ENCODE measurements at places on chromosomes 5 and 9.

DNA sequence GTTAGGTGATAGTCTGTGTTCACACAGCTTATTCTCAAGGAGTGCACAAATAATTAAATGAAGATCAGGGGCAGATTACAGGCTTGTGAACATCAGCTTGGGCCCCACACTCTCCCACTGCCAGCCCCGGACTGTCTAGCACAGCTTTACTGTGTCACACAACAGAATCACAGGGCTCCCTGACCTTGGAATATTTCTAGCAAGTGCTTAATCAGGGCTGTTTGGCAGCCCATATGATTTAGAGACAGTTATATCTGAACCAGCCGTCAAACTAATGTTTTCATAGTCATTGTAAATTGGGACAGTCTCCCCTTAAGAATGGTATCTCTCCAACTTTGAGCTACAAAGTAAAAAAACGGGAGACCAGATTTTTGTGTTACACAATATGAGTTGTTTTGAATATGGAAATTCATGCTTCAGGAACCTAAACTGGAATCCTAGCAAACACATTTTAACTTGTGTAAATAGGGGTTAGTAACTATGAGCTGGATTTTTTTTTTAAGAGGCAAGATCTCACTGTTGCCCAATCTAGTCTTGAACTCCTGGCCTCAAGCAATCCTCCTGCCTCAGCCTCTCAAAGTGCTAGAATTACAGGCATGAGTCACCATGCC, 517.6 kb downstream of the BNC2 start:
- DNase-seq, result no peak

- no peak for DNase-seq
These were observed 326.7 kb downstream of the ASTN2 start for GRCh38 chr9:117088140-117088539.

- no peak for DNase-seq
These were observed 4.7 kb upstream of the TNIP1 start for GRCh38 chr5:151085517-151086041.

DNA sequence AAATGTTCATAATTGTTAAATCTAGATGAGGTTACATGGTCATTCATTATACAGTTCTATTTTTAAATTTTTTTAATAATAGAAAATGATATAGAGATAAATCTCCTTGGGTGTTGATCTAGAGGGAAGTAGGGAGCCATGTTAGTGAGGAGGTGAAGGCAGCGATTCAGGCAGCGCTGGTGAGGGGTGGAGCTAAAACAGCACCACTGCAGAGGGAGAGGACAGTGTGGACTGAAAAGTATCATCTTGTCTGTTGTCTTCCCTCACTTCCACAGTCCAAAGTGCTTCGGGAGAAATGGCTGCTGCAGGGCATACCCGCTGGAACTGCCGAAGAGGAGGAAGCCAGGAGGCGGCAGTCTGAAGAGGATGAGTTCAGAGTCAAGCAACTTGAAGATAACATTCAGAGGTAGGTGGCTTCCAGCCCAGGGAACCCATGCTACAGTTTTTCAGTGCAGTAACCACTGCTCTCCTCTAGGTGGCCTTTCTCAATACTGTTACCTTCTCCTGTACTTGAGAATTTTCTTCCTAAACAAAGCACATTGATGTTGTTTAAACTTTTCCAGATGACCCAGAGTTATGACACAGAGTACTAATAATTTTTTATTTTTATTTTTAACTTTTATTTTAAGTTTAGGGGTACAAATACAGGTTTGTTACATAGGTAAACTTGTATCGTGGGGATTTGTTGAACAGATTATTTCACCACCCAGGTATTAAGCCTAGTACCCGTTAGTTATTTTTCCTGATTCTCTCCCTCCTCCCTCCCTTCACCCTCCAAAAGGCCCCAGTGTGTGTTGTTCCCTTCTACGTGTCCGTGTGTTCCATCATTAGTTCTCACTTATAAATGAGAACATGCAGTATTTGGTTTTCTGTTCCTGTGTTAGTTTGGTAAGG, 100.5 kb downstream of the PALM2AKAP2 start:
- peak; percentile 68 for DNase-seq

DNA sequence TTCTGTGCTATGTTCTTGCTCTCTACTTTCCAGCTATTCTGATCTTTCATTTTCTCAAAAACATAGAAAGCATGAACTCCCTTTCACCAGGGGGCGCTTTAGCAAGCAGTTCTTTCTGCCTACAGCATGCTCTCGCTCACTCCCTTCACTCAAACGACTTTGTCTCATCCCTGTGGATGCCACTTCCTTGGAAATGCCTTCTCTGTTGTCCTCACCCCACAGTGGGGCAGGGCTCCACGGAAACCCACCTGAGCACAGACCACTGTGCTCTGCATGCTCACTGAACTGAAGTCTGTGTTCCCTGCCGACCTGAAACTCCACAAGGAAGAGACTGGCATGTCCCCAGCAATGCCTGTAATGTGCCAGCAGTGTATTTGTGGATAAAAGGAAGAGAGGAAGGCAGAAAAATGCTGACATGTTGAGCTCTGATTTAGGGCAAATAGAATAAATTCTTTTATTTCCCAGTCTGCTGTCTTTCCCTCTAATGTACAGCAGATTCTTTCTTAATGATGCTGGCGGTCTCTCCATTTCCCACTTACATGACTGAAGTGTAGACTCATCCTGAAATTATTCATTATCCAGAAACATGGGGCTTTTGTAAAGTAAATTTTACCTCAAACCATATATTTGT, 4.9 kb upstream of the ROR2 start:
- DNase-seq, result peak; percentile 31

GRCh38 chr9:87464992-87465378, 32.7 kb upstream of the DAPK1 start:
- DNase-seq, result no peak

- no peak for DNase-seq
These were observed 70.2 kb downstream of the HTR4 start for GRCh38 chr5:148584103-148584502.

DNA sequence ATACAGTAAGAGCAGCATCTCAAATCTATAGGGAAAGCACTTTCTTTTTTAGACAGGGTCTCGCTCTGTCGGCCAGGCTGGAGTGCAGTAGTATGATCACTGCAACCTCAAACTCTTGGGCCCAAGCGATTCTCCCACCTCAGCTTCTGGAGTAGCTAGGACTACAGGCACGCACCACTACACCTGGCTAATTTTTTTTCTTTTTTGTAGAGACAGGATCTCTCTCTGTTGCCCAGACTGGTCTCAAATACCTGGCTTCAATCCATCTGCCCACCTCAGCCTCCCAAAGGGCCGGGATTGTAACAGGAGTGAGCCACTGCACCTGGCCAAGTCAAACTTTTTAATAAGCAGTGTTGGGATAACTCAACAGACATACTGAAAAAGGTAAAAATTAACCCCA, 107.6 kb downstream of the SIL1 start:
- DNase-seq, result no peak

GRCh38 chr9:135973277-135974219, 12.4 kb upstream of the UBAC1 start:
- DNase-seq, result no peak

- DNase-seq, result no peak
These were observed 49.9 kb downstream of the JMY start for GRCh38 chr5:79285833-79286232.

DNA sequence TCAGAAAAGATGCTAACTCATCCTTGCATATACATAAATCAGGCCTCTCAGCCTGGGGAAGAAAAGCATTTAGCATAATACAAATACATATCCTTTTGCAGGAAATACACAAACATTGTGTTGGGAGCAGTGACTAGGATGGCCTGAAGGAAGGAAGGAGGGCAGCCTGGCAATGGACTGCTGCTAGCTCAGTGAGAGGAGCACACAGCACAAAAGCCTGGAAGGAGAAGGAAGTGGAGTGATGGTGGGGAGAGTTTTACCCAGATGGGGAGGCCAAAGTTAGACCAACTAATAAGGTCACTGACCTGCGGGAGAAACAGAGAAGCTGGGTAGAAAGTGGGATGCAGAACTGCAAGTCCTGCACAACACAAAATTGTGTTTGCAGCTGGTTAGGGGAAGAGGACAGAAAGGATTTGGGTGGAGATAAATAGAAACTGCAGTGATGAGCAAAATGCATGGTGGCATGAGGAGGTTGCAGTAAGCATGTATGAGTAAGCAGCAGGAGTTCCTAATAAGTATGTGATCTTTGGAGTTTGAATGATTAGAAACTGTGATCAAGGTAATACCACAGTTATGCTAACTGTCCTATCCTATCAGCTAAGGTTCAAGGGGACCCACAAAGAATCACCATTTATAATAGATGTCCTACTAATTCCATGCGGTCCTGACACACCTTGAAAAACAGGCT, 39.5 kb downstream of the SEMA6A start:
- DNase-seq, result no peak

DNA sequence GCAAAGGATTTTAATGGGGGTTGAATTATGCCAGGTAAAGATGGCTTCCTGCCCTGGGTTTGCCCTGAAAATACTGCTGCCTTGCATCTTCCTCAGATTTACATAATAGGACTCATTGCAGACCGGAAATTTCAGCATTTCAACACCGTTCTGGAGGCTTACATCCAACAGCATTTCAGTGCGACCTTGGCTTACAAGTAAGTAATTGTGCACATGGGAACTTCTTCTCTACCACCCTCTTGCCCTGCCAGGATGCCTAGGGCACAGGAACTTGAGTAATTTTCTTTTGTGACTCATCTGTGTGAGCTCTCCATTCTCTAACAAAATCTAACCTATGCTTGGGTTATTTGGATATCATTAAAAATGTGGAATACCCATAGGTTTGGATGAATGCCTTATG, 80.2 kb downstream of the DOCK2 start:
- DNase-seq, result no peak

DNA sequence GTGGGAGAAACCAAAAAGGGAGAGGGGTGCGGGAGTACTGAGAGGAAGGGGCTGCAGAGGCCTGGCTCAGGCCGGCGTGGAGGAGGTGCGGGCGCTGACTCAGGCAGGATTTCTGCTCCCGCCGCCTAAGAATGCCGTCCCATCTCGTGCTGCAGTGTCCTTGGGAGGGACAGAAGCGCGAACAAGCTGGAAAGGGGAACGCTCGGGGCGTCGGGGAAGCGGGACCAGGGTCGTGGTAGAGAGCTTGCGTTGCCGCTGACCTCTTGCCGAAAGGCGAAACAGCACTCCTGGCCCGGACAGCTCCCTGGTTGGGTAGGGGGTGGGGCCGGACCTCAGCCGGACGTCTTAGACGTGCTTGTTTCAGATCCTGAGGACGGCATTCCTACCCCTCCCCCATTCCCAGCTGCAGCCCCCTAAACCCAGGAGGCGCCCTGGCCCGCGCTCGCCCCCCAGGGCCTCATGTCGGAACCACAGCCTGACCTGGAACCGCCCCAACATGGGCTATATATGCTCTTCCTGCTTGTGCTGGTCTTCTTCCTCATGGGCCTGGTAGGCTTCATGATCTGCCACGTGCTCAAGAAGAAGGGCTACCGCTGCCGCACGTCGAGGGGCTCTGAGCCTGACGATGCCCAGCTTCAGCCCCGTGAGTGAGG, 1.1 kb downstream of the RELL2 start:
- peak; percentile 84 for DNase-seq

DNA sequence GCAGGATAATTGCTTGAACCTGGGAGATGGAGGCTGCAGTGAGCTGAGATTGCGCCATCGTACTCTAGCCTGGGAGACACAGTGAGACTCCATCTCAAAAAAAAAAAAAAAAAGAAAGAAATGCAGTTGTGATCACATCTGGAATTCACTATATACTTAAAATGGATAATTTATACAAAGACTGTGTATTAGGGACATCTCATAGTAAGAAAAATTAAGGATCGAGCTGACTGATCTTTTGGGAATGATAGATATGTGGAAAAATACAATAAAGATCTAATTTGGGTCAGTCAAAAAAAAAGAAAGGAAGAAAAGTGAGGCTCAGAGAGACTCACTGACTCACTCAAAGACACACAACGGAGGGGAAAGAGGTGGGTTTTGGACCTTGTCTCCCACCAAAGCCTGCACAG, 73.2 kb upstream of the STXBP1 start:
- DNase-seq, result no peak

DNA sequence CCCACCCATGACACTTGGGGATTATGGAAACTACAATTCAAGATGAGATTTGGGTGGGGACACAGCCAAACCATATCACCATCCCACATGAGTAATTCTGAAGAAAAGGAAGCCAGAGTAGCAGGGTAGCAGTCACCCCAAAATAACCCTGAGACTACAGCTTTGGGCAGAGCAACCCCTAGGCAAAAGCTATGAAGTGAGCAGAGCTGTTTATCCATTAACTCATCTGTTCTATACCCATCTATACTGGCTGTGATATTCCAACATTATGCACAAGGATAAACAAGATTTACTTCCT, 12.3 kb upstream of the REEP5 start:
- no peak for DNase-seq

DNA sequence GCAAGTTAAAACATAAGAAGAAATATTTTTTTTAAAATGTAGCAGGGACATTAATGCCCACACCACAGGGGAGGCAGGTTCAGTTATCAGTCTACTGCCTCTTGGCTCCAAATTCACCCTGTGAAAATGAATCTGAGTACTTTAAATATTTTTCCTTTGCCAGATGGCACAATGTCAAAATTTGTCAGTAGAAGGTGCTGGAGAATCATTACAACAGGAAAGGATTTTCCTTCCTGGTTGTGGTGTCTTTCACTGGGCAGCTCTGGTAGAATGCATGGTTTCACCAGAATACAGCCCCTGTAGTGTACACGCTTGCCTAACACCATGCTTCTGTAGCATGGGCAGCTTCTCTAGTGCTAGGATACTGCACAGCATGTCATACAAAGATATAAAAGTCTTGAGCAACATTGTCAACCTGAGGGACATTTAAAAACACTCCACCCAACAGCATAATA, 9.7 kb upstream of the SREK1 start:
- DNase-seq, result no peak

DNA sequence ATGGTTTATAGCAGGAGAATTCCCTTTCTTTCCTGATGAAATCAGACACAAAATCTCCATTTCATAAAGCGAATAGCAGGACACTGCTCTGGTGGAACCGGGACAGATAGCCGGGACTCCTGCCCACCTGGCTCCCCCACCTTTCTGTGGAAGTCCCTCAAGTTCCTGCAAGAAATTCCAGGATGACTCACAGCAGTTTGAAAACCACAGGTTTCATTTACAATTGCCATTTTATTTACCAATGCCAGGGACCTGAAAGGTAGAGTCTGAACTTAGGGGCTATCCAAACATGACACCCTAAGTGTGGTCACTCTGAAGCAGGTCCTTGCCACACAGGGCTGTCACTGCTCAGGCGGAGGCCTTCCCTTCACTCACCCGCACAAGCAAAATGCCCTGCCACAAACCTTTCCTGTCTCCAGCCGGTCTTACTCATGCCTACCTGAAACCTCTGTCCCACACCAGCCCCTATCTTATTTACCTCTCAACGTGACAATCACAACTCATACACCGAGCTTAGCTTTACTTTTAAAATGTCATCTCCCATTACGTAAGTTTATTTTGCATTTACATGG, 63.3 kb upstream of the TAF1L start:
- DNase-seq, result no peak

- DNase-seq, result no peak
These were observed 186.4 kb downstream of the EPB41L4A start for GRCh38 chr5:112232667-112233066.

- DNase-seq, result no peak
These were observed 56.9 kb downstream of the NPR3 start for GRCh38 chr5:32767948-32768467.

- no peak for DNase-seq
These were observed 66.3 kb upstream of the NFIB start for GRCh38 chr9:14380061-14380836.

GRCh38 chr9:21624675-21625644, 142.8 kb upstream of the IFNE start:
- no peak for DNase-seq
